Iris pigment epithelial cell (primary cell): ENCODE measurements at places on chromosomes 5 and 9.

- DNase-seq, result no peak
Measured at GRCh38 chr9:129385211-129385934, 207.3 kb upstream of the IER5L start.

GRCh38 chr5:6804766-6805501 lies 91.7 kb downstream of the TENT4A start:
- DNase-seq, result peak; percentile 47

DNA sequence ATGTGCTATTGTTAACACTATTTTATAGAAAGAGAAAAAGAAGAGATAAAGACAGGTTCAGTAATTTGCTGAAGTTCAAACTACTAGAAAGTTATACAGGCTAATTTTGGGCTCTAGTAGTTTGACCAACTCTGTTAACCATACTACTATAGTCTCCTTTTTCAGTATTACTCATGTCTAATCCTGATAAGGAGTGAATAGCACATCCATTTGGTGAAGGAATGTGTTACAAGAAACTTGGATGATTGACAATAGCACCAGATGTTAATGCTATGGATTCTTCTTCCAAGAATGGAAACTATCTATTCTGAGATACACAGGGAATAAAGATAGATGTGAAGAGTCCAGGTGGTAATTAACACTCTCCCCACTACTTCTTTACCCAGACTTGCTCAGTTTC lies 677.3 kb downstream of the PRELID2 start:
- peak; percentile 63 for DNase-seq

GRCh38 chr5:61349935-61350334 lies 17.9 kb downstream of the ZSWIM6 start:
- DNase-seq, result no peak

GRCh38 chr5:150386024-150386855 lies 26.5 kb downstream of the CD74 start:
- no peak for DNase-seq

DNA sequence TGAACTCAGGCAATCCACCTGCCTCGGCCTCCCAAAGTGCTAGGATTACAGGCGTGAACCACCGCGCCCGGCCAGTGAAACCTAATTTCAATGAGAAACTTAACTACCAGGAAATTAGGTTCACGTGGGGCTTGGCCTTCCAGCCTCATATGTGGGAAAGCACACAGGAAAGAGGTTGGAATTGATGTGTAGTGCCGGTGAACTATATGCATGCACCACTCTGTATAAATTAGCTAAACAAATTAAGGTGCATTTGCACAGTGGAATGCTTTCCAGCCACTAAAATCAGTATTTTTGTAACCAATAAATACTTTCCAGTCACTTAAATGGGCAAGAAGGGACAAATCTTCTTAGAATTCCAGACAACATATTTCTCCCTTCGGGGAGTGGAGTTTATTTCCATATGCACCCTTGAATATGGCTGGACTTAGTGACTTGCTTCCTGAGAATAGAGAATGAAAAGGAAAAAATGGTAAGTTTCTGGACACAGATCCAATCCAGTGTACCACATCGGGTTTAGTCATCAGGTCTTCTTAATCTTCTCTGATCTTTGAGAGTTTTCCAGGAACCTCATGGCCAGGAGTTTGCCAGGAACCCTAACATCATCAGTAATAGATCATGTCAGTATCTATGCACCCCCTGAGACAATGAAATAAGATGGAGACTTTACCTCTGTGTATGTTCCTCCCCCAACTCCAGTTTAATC lies 24.9 kb downstream of the ATOX1 start:
- DNase-seq, result peak; percentile 62

GRCh38 chr5:147321569-147321968 lies 86.7 kb downstream of the STK32A start:
- no peak for DNase-seq

DNA sequence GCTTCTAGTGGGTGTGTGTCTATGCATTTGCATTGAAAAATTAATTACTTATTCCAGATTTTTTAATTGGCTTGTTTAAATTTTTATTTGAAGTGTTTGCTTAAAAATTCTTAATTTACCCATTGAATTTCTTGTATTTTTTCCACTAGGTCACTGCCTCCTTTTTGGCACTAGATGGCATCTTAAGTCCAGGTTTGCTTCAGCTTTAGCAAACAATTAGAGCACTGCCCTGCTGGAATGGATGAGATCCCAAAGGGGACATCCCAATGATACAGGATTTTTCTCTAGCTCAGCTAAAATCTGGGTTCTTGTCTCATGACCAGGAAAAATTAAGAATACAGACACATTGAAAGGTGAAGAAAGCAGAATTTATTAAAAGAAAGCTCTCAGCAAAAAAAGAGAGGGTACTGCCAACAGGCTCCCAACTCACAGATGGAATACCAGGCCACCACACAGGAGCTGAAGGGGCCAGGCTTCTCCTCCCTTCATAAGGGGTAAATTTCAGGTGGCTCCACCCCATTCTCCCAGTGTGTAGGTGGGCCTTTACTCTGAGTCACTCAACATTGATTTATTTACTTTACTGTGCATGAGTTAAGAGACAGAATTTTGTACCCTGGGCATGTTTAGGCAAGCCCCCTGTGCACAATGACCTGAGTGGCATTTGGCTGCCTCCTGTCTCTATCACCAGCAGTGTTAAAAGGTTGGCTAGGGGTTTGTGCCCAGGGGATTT lies 532.4 kb downstream of the ANXA1 start:
- peak; percentile 86 for DNase-seq

DNA sequence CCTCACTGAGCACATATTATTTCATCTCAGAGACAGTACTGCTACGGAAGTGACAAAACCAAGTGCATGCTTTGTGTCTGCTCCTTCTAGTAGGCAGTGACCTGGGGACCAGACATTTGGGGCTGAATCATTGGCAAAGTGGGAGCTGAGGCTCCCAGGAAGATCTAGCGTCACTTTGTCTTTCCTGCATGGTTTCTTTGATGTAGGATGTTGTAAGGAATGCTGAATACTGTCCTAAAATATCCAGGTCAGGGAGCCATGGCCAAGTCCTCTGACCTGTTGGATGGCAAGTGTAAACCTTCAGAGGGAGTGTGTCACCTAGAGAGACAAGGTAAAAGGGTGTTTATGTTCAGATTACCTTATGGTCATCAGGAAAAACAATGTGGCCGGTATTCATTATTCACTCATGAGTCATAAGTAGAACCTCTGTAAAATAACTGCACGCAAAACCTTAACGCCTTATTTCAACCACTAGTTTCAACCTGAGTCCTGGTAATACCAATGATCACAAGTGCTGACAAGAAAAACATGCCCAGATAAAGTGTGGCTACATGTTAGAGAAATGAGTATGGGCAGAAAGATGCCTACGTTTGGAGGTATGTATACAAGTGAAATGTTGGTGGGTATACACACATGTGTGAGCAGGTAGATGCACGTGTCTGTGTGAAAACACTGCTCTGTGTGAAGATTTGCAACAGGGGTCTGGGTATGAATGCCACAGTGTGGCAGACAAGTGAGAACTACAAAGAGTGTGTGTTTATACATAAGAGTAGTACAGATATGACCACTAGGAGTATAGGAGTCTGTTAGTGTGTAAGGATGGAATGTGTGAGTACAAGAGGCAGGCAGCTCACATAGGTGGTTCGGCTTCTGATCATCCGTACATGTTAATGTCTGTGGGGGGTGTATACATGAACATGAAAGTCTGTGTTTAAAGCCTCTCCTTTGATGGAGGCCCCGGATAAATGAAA lies 263.9 kb downstream of the SPOCK1 start:
- DNase-seq, result peak; percentile 4

DNA sequence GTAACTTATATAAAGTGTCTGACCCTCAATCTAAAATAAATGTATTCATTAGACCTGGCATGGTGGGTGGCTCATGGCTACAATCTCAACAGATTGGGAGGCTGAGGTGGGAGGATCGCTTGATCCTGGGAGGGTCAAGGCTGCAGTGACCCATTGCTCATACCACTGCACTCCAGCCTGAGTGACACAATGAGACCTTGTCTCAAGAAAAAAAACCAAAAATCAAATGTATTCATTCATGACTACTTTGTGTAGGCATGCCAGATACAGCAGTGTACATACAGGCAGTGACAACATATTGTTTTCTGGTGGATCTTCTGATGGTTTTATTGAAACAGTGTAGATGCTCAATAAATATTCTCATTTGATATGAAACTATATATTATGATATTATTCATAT lies 201.0 kb downstream of the TRIM32 start:
- no peak for DNase-seq
